ENCODE measurements at places on chromosomes 4 and X.

DNA sequence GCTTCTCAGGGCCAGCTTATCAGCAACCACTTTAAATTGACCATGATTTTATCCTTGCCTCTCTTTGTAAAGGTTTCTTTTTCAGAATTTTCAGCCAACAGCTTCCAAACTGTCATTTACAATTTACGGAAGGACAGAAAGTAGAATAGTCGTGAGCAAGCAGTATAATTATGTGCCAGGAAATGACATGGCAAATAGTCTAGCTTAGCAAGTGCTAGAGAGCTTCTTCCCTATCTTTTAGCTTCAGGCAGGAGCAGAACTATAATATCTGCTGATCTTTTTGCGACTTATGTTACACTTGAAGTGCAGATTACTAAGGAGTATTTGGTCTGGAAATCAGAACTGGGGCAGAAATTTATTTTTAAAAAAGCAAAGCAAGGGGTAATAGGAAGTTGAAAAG is 123.0 kb upstream of the AP1S2 start:
- no peak for DNase-seq

DNA sequence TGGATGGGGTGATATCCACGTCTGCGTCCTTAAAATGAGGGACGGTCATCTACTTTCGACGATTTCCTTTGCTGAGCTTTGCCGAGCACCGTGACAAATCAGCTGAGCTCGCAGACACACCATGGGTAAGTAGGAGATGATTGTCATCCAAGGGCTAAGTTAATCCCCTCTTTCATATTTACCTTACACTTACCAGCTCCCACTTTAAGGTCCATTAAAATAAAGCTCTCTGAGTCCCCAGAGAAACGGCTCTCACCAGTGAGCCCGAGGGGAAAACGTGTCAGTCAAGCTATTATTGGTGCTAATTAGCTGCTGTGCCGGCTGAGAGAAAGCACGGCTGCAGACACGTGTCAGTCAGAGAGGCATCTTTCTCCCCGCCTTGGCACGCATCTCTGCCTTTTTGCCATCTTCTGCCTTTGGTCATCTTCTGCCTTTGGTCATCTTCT is 72.2 kb downstream of the CRLF2 start:
- no peak for DNase-seq

DNA sequence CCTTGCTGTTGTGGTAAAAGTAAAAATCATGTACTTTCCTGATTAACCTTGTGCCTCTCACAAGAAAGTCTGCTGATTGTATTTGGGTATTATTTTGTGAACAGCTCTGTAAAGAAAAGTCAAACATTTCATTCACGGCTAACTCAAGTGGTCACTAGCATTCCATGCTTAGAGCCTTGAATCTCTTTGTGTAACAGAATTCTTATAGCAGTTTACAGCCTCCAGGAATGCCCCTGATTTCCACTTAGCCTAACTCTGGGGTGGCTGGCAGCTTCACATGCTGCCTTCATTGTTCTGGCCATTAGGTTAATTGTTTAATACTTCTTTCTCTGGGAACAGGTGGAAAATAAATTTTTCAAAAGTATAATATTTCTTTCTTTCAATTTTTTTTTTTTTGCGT is 226.7 kb downstream of the RBMX2 start:
- no peak for DNase-seq

- DNase-seq, result no peak
Observed at GRCh38 chr4:185357211-185357610, 38.5 kb downstream of the LRP2BP start.
